GM23338 (cell line): ENCODE measurements at places on chromosomes 11 and 22. TPM values are rescaled to one million over a fixed set of nuclear protein-coding genes. Genes with fewer than 3 reads are reported as not detected.

- peaks cover 5% of the 10 kb centered on the region; the same call in 1 of the 2 replicates for H3K4me1 ChIP-seq
- H3K27me3 ChIP-seq, result no peaks in the 10 kb centered on the region
- no peak overlapping the region for H3K27ac ChIP-seq
- DNase-seq, result no peak
- H3K4me3 ChIP-seq, result no peak overlapping the region
Observed at GRCh38 chr11:123253911-123254310, 58.9 kb upstream of the CLMP start.

DNA sequence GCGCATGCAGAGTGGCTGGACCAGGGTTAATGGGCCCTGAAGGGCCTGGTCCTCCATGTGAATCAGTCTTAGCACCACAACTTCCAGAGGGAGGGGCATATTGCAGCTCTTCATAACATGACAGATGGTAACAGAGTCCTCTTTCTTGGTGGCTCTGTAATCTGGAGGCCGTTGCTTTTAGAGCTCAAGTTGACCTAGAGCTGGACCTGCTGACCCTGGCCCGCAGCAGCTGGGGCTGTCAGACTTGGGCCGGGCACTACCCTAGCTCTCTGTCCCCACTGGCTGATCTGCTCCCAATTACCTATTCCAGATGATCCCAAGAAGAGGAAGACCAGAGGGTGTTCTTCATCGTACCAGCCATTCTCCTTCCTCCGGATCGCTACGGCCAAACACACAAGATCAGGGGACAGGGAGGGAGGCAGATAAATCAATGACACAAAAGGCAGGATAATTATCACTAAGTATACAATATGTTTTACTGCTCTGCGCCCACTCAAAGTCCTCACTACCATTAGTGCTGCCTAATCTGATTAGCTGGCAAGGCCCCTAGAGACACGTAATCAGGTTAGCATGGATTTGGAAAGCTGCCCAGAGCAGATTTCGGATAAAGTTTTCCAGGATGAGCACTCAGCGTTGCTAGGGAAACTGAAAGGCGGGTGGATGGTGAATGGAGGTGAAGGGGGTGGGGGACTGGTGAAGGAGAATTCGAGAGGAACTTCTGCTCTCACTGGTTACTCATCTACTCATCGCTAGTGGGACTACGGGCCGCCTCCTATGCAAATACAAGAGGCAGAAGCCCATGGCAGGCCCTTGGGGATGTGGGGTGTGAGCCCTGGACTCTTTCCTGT, 64.5 kb upstream of the PHOX2A start:
- H3K4me3 ChIP-seq, result no peak overlapping the region
- H3K36me3 ChIP-seq, result no peaks in the 10 kb centered on the region
- no peak for DNase-seq
- H3K27me3 ChIP-seq, result no peaks in the 10 kb centered on the region
- H3K4me1 ChIP-seq, result no peaks in the 10 kb centered on the region

Gene DDTL
- 1.5 and 2.1 TPM in 2 replicates for total RNA-seq

Gene RAB38
- 14.2 and 22.4 TPM in 2 replicates for total RNA-seq

Gene SYT12
- 2.5 and 3.1 TPM in 2 replicates for total RNA-seq

DNA sequence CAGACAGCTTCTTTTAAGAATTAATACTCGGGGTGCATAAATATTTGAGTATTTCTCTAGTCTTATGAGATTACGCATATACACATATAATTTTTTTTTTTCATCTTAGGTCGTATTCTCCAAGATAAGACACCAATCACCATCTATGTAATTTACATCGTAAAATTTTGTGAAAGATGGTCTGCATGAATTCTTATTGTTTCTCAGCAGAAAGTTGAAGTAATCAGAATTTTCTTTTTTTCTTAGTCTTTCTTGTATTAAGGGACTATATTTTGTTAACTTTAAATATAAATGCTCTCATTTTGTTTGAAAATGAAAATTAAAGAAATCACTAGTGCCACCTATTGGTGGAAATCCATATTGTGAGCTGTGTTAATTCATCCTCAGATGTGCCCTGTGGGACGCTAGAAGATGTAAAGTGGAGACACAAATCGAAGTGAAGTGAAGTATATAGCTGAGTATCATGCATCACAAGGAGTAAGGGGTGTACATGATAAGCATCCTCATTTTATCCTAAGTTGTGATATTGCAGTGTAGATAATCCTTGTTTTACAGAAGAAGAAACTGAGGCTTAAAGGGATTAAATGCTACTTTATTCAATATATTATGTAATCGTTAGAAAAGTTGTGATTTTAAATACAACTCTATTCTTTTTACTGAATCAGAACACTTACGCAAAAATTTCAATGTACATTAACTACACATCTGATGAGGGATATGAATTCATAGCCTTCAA, 2084.3 kb downstream of the LRRC4C start:
- peak; percentile 53 for DNase-seq
- H3K4me1 ChIP-seq, result no peaks in the 10 kb centered on the region
- H3K36me3 ChIP-seq, result peaks cover 4% of the 10 kb centered on the region; the same call in 1 of the 2 replicates
- no peak overlapping the region for H3K27ac ChIP-seq
- no peaks in the 10 kb centered on the region for H3K27me3 ChIP-seq

DNA sequence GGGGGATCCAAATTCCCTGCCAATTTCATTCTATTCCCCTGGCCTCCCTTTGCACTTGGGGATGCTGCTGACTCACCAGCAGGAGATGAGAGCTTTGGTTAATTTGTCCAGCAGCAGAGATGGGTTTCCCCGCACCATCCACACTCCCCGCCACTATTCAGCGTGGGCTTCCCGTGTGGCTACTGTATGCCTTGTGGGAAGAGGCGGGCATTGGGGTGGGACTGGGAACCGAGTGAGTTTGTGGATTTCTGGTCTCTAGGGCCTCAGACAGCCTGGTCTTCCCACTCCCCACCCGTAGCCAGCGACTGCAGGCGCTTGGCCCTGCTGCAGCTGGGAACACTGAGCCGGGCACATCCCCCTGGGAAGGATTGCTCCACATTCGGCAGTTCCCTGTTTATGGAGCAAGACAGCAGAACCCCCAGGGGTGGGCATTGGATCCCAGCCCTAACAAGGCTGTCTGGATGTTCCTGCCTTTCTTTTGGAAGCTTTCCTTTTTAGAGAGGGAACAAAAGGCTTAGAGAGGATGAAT, 23.4 kb downstream of the KIAA1671 start:
- no peak for DNase-seq

Gene OR2AG1
- 0.04 TPM in 1 of 2 replicates, not detected in the other for total RNA-seq

GRCh38 chr22:24302591-24302990, 32.0 kb downstream of the SPECC1L start:
- no peaks in the 10 kb centered on the region for H3K27me3 ChIP-seq
- no peak overlapping the region for H3K27ac ChIP-seq
- peaks cover 28% of the 10 kb centered on the region; the same call in 1 of the 2 replicates for H3K36me3 ChIP-seq
- H3K4me3 ChIP-seq, result no peak overlapping the region
- no peaks in the 10 kb centered on the region for H3K4me1 ChIP-seq
- DNase-seq, result no peak

Gene MFRP
- total RNA-seq, result 0.03 TPM in 1 of 2 replicates, not detected in the other

- H3K4me3 ChIP-seq, result no peak overlapping the region
- no peaks in the 10 kb centered on the region for H3K36me3 ChIP-seq
- no peak for DNase-seq
- peaks cover 17% of the 10 kb centered on the region for H3K4me1 ChIP-seq
Observed at GRCh38 chr11:76083563-76084451, 122.5 kb downstream of the WNT11 start.

Gene MS4A15
- not detected in 2 replicates for total RNA-seq

GRCh38 chr22:50656122-50657070, 16.2 kb upstream of the SHANK3 start:
- no peak overlapping the region for H3K4me3 ChIP-seq
- H3K4me1 ChIP-seq, result no peaks in the 10 kb centered on the region
- H3K36me3 ChIP-seq, result no peaks in the 10 kb centered on the region
- no peak overlapping the region for H3K27ac ChIP-seq
- H3K27me3 ChIP-seq, result 0 out of 2 replicates have a peak, but pooled peaks cover 9% of the 10 kb centered on the region

Gene ZDHHC13
- 27.7 and 30.0 TPM in 2 replicates for total RNA-seq

Gene ZNRF3
- total RNA-seq, result 28.9 and 32.2 TPM in 2 replicates

- H3K27ac ChIP-seq, result no peak overlapping the region; the same call in 1 of the 2 replicates
- H3K36me3 ChIP-seq, result no peaks in the 10 kb centered on the region
- no peaks in the 10 kb centered on the region for H3K27me3 ChIP-seq
- H3K4me3 ChIP-seq, result no peak overlapping the region
Observed at GRCh38 chr11:130600616-130601015, 152.2 kb downstream of the ADAMTS15 start.

- no peak overlapping the region for H3K27ac ChIP-seq
- no peaks in the 10 kb centered on the region for H3K36me3 ChIP-seq
- H3K4me3 ChIP-seq, result no peak overlapping the region
Observed at GRCh38 chr11:133835593-133836548, 9.4 kb downstream of the SPATA19 start.

Gene KDM4D
- 0.94 and 2.6 TPM in 2 replicates for total RNA-seq

Gene VSIG10L2
- total RNA-seq, result not detected in 2 replicates

- no peaks in the 10 kb centered on the region for H3K27me3 ChIP-seq
- peaks cover 6% of the 10 kb centered on the region for H3K4me1 ChIP-seq
- no peaks in the 10 kb centered on the region for H3K36me3 ChIP-seq
- no peak overlapping the region for H3K27ac ChIP-seq
- H3K4me3 ChIP-seq, result no peak overlapping the region
Observed at GRCh38 chr11:134008634-134009071, 51.9 kb upstream of the IGSF9B start.

DNA sequence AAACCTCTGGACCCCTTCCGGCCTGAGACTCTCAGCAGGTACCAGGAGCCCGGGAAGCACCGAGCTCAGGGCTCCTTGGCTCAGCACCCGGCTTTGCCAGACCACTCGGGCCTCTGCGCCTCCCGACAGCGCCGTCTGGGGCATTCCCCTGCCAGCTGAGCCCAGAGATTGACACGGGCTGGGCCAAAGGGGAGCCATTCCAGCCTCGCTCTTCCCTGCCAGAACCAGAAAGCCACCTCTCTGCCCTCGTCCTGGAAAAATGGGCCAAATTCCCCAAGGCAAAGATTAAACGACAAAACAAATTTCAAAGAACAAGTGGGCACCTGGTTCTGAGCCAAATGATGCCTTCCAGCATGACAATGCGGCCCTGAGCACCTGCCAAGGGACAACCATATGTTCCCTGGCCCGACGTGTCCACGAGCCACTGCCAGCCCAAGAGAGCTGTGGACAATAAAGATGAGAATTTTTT, 59.3 kb downstream of the CELSR1 start:
- no peaks in the 10 kb centered on the region for H3K36me3 ChIP-seq
- 0 out of 2 replicates have a peak, but pooled peaks cover 3% of the 10 kb centered on the region for H3K4me1 ChIP-seq
- no peak overlapping the region for H3K27ac ChIP-seq
- no peak overlapping the region for H3K4me3 ChIP-seq

Gene WNT11
- total RNA-seq, result 0.56 and 3.0 TPM in 2 replicates

DNA sequence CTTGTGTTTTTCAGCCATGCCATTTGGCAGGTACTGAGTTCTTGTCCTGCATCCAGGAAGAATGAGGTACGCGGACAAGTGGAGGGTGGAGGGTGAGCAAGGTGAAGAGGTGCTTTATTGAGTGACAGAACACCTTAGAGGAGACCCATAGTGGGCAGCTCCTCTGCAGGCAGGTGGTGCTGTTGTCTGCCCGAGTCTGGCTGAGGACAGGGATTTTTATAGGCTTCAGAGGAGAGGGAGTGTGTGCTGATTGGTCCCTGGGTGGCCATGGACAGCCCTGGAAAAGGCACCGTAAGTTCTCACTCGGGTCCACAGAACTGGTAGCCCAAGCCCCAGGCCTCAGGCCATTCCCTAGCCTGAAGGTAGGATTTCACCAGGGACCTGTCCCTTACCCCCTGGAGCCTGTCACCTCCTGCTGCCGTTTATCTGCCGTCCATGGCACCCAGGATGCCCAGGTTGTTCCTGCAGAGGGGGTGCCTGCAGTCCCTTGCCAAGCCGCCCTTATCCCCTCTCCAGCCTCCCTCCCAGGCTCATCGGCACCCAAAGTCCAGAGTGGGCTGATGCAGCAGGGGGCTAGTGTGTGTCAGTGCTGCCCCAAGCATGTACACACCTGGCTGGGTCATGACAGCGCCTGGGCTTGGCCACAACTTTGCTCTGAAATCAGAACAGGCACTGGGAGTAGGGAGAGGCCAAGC, 213.6 kb downstream of the LRRC4C start:
- H3K27me3 ChIP-seq, result no peaks in the 10 kb centered on the region
- no peaks in the 10 kb centered on the region for H3K4me1 ChIP-seq
- H3K36me3 ChIP-seq, result no peaks in the 10 kb centered on the region
- H3K4me3 ChIP-seq, result no peak overlapping the region
- H3K27ac ChIP-seq, result no peak overlapping the region

Gene IGSF22
- not detected in 2 replicates for total RNA-seq

DNA sequence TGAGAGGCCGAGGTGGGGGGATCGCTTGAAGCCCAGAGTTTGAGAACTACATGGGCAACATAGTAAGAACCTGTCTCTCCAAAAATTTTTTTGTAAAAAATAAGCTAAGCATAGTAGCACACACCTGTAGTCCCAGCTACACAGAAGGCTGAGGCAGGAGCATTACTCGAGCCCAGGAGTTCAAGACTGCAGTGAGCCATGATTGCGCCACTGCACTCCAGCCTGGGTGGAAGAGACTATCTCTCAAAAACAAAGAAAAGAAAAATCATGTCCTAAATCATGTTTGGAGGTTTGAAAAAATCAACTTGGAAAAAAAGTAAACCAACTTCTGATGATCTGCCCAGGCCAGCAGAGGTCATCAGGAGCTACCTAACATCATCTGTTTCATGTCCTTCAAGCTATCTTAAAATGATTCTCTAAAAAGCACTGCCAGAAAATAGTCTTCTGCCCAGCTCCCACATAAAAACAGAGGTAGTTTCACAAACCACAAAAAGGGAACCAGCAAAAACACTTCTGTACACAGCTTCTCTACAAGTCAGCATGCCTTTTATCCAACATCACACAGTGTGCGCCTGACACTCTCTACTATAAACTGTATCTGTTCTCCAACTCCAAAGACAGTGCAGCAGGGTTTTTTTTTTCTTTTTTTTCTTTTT, 165.0 kb downstream of the SOX6 start:
- no peaks in the 10 kb centered on the region for H3K36me3 ChIP-seq
- no peak overlapping the region for H3K4me3 ChIP-seq
- H3K4me1 ChIP-seq, result peaks cover 6% of the 10 kb centered on the region
- no peak for DNase-seq

- no peak for DNase-seq
- H3K36me3 ChIP-seq, result no peaks in the 10 kb centered on the region
- H3K4me3 ChIP-seq, result no peak overlapping the region
- peaks cover 11% of the 10 kb centered on the region for H3K27me3 ChIP-seq
- H3K27ac ChIP-seq, result no peak overlapping the region
Observed at GRCh38 chr22:50307890-50308596, 597 bp upstream of the PLXNB2 start.

DNA sequence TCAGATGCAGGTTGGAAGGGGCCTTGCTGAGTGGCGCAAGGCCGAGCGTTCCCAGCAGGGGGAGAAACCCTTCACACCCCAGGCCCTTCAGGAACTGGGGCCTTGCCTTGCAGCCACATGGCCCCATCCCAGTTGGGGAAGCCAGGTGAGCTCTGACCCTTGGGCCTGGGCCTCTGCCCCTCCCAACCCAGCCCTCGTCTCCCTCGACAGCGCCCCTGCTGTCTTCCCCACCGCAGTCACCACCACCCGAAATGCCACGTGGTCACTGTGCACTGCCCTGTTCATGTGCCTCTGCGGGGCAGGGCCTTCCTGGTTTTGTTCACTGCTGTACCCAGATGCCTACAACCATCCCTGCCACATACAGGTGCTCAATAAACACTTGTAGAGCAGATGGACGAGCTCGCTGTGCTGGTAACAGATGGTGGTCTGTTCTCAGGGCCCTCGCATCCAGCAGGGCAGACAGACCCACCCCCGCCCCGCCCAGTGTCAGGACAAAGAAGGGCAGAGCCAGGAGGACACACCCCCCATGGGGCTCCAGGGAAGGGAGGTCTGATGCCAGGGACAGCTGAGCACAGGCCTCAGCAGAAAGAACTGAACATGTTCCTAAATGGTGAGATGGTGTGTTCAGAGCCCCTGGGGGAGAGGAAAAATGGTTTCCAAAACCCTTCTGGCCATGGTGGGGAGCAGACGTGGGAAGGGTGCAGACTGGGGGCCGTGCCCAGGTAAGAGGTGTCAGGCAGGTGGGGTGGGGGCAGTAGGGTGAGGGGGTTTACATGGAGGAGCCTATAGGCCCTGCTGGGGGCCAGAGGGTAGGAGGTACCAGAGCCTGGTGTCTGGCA, 3.7 kb downstream of the POLR2L start:
- peak; percentile 79 for DNase-seq
- no peaks in the 10 kb centered on the region for H3K27me3 ChIP-seq
- peaks cover 15% of the 10 kb centered on the region for H3K4me1 ChIP-seq
- H3K4me3 ChIP-seq, result no peak overlapping the region
